ENCODE measurements at places on chromosomes 3 and 15. TPM values are rescaled to one million over a fixed set of nuclear protein-coding genes. Genes with fewer than 3 reads are reported as not detected.

The PLA2G4D gene
- 0.08 TPM for total RNA-seq

The IL17RB gene
- total RNA-seq = not detected

The MUC20 gene
- total RNA-seq = not detected

The BTD gene
- total RNA-seq = 16.7 TPM

The CHRFAM7A gene
- total RNA-seq = 0.23 TPM

The TM4SF1 gene
- 154 TPM for total RNA-seq

The MYEF2 gene
- 0.70 TPM for total RNA-seq

The SNURF gene
- total RNA-seq = 11.9 TPM

The GREM1 gene
- 0.39 TPM for total RNA-seq

The ASB14 gene
- not detected for total RNA-seq

The CYP11A1 gene
- total RNA-seq = 0.16 TPM

Measured in hair follicular keratinocyte (primary cell).